ENCODE measurements at places on chromosomes 4 and X. TPM values are rescaled to one million over a fixed set of nuclear protein-coding genes. Genes with fewer than 3 reads are reported as not detected.

Gene MID1
- 3.1 TPM for polyA plus RNA-seq

Gene XPNPEP2
- polyA plus RNA-seq = 6.4 TPM

Gene TMEM131L
- 5.8 TPM for polyA plus RNA-seq

Gene TBX22
- polyA plus RNA-seq = not detected

Gene TCEAL6
- 0.10 TPM for polyA plus RNA-seq

Gene TET2
- 3.1 TPM for polyA plus RNA-seq

Gene ARHGEF9
- 4.1 TPM for polyA plus RNA-seq

Gene NXF2
- not detected for polyA plus RNA-seq

Gene MAGEA8
- not detected for polyA plus RNA-seq

Gene PLA2G12A
- 16.5 TPM for polyA plus RNA-seq

Gene CLNK
- polyA plus RNA-seq = not detected

Gene MTMR8
- polyA plus RNA-seq = 0.40 TPM

Gene ZAR1
- not detected for polyA plus RNA-seq

Gene BST1
- polyA plus RNA-seq = 1.2 TPM

Gene PGAM4
- not detected for polyA plus RNA-seq

Gene ARHGAP36
- not detected for polyA plus RNA-seq

Gene CLGN
- polyA plus RNA-seq = 0.93 TPM

Gene FIP1L1
- polyA plus RNA-seq = 13.6 TPM

Gene F9
- not detected for polyA plus RNA-seq

Gene IQCM
- polyA plus RNA-seq = not detected

Gene DCAF4L1
- 0.02 TPM for polyA plus RNA-seq

Gene STX18
- polyA plus RNA-seq = 18.0 TPM

Gene ARAP2
- polyA plus RNA-seq = 2.1 TPM

Gene TLR1
- 5.9 TPM for polyA plus RNA-seq

Gene HSD17B13
- 1.6 TPM for polyA plus RNA-seq

Gene KIT
- polyA plus RNA-seq = 2.0 TPM

Gene KLHL4
- polyA plus RNA-seq = 1.9 TPM

Gene KIAA1210
- not detected for polyA plus RNA-seq

Gene MAGEA12
- polyA plus RNA-seq = not detected

Gene PPP4R3C
- polyA plus RNA-seq = not detected

Gene F8
- polyA plus RNA-seq = 26.7 TPM

Gene SPANXC
- not detected for polyA plus RNA-seq

Measured in adipose tissue (tissue), 3 donors.